ENCODE measurements at places on chromosomes 2 and 18.
A peak's percentile ranks its signal among the peaks of the same experiment; 100 is the strongest.

GRCh38 chr2:158394453-158394852, 62.1 kb downstream of the CCDC148 start:
- no peak for DNase-seq

DNA sequence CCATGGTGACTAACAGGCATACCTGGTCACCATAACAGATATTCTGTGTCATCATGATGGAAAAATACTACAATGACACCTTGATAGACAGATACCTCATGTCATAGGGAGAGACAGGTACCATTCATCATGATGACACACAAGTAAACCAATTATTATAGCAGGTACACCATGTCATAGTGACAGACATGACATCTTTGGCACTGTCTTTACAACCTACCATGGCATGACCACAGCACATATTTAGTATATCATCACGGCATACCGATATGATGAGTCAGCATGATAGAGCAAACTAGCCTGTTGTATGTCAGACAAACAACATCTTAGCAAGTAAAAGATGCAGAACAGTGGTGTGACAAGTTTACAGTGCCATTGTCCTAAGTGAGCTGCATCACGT, 101.3 kb upstream of the KLHL29 start:
- no peak for DNase-seq

DNA sequence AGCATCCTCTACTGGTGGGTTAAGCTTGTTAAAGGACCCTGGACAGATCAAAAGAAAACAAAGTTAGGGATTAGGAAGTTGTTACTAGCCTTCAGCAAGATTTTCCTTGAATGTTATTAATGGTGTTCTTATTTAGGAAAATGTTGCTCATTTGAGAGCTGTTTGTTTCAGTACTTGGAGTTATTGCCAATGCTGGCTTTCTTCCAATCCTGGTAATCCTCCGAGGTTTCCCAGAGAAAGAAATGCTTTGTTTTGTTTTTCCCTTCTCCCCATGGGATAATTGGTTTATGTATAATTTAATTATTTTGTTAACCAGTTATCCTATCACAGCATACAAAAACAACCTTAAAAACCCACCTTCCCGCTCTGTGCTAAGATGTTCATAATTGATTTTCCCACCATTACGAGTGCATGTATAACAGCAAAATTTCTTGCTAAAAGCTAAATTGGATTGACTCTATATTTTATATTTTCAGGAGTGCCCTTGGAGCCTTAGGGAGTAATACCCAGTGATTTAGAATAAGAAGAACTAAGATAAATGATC, 79.8 kb downstream of the MGAT5 start:
- DNase-seq = no peak

GRCh38 chr18:58322464-58322863, 278.4 kb downstream of the NEDD4L start:
- no peak for DNase-seq

- no peak for DNase-seq
Measured at GRCh38 chr18:10242936-10243680, 211.3 kb upstream of the APCDD1 start.

DNA sequence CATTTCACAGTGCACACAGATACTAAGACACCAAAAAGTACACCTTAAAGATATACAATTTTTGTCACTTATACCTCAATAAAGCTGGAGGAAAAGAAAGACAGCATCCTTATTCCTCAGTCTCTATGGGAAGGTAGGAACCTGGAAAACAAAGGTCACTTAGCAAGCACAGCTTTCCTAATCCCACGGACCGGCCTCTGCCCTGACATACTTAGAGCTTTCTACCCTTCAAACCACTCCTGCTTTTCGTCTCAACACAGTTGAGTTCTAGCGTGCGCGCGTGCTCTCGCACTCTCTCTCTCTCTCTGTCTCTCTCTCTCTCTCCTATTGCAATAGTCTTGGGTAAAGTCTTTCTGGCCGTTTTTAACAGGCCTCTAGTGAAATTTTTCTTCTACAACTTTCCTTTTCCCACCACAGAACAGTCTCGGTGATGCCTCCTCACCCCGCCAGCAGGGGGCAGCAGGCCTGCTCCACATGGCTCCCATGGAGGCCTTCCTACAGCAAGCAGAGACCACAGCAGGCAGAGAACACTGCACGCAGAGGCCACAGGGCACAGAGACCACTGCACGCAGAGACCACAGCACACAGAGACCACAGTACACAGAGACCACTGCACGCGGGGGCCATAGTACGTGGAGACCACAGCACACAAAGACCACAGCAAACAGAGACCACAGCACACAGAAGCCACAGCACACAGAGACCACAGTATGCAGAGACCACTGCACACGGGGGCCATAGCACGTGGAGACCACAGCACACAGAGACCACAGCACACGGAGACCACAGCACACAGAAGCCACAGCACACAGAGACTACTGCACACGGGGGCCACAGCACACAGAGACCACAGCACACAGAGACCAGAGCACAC, 106.9 kb downstream of the FBXO15 start:
- DNase-seq = peak; percentile 53

- no peak for DNase-seq
Measured at GRCh38 chr2:234003972-234004617, 46.4 kb upstream of the SPP2 start.

DNA sequence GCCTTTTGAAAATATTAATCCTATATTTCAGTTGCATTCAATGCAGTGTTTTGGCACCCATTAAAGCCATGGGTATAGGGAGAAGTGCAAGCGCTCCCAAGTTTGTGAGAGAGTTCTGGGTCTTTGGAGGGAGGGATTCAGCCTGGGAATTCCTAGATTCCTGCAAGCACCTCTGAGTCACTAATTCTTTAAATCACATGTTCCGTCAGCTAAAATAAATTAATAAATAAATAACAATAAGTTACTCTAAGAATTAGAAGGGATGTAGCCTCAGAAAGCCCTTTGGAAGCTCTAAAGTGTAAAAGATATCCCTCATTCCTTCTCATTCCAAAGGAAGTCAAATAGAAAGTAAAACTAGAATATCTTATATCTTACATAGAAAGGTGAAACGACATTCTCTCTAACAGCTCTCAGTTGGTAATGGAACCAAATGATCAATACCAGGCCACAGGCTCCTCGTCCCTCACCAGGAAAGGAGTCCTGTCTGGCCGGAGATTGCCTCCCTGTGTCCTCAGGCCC, 222.4 kb upstream of the RBBP8 start:
- DNase-seq = no peak

- no peak for DNase-seq
Measured at GRCh38 chr2:220053919-220054318, 426.5 kb downstream of the SLC4A3 start.

DNA sequence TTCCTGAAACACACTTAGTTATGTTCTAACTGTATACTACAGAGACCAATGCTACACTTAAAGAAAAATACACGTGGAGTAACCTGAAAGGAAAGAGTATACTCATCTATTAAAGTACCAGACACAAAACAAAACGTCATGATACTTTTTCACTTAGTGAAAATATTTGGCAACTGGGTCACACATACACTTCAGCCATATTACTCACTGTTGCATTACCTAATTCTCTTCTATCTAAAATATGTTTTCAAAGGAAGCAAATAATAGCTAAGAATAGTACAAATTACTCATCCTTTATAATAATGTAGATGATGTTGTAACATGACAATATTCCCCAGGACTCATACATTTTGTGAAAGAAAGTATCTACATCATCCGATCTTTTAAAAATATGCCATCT, 76.5 kb upstream of the EPB41L3 start:
- DNase-seq = no peak

GRCh38 chr2:30454571-30454970, 7.5 kb downstream of the LCLAT1 start:
- no peak for DNase-seq

DNA sequence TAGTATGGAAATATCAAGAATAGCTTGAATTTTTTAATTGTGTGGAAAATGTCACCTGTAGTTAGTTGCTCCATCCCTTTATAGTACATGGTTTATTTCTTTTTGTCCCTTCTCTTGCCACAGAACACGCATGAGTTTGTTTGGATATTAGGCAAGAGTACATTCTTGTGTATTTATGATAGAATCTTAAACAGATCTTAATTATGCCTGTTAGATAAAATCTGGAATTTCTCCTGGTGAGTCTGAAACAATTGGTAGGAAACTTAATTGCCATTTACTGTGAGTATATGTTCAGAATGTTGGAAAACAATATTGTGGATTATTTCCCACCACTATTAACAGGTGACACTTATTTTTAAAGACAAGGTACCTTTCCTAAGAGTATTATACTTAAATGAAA, 30.2 kb upstream of the CABYR start:
- DNase-seq = no peak

- no peak for DNase-seq
Measured at GRCh38 chr18:5207471-5208150, 10.6 kb upstream of the AKAIN1 start.

DNA sequence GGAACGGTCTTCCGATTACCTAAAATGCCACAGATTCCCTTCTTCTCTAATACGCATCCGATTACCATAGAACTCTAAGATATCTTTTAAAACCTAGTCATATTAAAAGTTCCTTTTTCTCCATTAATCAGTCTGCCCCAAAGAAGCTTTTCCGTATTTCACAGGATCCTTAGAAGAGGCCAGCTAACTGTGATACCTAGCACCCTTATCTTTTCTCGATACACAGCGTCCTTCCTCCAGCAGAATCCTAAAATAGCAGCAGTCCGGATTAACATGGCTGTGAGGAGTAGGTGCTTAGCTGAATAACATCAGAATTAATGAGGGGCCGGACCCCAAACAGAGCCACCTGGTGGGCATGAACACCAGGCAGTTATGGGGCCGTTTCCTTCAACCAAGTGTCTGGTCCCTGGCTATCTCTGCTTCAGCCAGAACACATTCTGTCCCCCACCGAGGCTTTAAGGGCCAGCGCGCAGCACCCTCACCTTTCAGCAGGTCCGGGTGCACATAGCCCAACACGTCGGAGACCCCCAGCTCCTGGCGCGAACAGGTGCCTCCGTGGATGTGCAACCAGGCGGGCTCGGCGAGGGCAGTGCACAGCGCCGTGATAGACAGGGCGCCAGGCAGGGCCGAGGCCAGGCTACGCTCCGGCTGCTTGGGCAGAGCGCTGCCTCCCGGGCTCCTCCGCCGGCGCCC, 995 bp downstream of the TMEM127 start:
- no peak for DNase-seq

DNA sequence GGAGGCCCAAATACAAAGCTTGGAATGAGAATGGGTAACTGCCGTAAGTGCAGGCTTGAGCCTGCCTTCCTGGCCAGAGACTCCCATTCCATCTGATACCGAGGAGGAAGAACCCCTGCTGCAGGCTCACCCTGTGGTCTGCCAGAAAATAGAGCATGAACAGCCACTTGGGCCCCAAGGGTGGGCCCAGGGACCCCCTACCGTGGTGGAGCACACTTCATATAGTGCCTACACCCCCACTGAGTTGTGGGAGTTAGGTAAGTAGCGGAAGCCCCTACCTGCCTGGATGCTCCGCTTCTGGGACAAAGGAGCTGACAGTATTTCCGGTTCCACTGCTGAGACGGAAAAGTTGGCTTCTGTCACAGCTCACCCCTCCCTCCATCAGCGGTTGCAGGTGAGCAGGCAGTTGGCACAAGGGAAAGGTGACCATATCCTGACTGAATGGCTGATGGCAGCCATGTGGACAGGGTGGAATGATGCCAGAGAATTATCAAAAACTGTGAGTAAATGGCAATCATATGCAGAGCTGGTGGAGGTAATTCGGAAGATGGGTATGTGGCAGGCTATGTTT, 11.5 kb upstream of the C2orf42 start:
- no peak for DNase-seq

GRCh38 chr18:70709720-70710119, 420.9 kb downstream of the SOCS6 start:
- no peak for DNase-seq

GRCh38 chr2:72162574-72162973, 14.9 kb upstream of the CYP26B1 start:
- DNase-seq = no peak

DNA sequence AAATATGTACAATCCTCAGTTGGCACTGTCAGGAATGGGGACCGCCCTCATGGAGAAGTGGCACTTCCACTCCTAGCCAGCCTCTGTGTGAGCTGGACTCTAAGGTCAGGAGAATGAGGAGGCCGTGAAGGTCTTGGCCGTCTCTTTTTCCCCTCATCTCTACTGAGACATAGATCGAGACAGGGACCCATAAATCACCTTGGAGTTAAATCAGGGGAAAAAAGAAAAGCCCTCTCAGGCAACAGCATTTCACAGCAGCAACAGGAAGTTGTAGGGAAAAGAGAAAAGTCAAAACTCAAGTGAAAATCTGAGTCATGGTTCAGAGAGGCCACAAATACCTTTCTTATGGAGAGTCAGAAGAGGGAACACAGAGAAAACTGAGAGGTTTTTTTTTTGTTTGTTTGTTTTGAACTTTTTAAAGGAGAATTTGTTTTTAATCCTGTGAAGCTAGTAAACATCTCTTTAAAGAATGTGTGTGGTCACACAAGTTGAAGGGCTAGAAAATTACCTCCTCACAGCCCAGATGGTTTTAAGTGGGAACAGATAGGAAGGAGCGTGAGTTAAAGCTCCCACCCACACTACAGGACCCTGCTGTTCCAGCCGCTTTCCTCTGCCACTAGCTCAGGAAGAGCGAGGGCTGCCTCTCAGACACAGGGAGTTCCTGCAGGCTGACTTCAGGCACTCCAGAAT, 30.6 kb upstream of the CYP1B1 start:
- no peak for DNase-seq

DNA sequence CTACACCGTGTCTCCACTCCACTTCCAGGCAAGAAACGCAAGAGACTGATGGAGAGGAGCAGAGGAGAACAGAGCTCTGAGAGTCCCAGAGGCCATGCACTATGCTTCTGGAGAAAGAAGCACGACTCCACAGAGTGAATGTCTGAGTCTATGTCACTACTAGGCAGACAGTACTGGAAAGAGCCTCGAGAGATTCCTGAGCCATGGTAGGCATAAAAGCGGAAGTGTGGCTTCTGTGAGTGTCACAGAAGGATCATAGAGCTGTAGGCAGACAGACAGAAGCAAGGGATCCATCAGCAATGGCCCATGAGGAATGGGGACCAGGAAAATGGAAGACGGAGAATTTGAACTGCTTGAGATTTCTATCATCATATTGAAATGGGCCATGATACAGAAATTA, 542.6 kb downstream of the ZEB2 start:
- DNase-seq = no peak

GRCh38 chr2:53208815-53209214, 558.8 kb upstream of the CHAC2 start:
- DNase-seq = no peak

DNA sequence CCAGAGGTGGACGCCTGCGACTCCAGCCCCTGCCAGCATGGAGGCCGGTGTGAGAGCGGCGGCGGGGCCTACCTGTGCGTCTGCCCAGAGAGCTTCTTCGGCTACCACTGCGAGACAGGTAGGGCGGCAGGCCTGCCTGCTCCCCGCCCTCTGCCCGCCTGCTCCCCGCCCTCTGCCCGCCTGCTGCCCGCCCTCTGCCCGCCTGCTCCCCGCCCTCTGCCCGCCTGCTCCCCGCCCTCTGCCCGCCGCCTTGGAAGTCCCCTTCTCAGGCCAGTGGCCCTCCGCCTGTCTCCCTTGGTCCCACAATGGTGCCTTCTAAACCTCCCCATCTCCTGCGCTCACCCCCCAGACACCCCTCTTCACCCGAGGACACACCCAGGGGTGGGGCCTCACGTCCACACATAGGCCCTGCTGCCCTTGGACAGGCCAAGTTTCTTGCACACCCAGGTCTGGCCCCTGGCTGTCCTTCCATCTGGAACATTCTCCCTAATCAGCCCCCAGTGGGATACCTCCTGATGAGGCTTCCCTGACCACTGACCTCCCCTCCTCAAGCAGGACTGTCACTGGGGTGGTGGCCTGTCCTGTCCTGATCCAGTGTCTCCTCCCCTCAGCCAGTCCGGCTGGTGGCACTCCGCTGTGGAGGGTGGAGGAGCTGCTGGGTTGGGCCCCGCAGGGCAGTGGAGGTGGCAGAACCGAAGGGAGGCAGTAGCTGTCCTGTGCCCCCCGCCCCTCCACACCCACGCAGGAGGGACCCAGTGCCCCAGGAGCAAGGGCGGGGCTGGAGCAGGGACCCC, 37.9 kb downstream of the MTERF4 start:
- peak; percentile 7 for DNase-seq

Measured in stimulated activated CD4-positive, alpha-beta T cell treated with anti-CD3 and anti-CD28 coated beads, Interleukin-2, amount 100 ng/mL, for 4 hours (primary cell).